ENCODE measurements at places on chromosomes 11 and 22.
A peak's percentile ranks its signal among the peaks of the same experiment; 100 is the strongest.

DNA sequence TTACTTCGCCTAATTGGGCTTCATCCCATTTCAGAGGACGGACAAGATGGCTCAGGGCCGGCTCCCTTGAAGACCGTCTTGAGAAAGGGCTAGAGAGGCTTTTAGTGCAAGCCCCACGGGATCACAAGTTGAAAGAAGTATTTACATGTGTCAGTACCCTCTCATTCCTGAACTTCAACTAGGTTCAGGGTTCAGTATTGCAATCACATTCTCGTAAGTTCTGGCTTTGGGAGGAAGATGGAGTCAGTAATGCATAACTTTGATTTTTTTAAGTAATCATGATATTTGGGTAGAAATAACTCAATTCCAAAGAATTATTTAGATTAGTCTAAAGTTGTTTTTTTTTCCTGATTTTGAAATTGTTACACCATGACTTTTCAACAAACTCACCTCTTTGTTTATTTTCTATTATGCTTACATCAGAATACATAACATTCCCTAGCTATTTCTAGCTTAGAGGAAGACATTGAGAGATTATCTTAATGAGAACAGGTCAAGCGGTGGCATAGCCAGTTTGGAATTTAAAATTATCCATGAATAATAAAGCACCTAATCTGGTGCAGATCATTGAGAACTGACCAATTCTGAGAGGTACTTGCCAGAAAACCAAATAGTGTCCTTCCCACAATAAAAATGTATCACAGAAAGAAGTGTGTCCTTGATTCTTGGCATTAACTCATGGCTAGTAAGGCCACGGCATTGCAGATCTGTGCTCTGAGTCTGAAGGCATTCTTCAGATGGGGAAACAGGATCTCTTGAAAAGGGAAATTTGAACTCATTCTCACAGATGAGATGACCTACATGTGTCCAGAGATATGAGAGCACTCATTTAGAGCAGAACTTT, 92.1 kb upstream of the BLID start:
- DNase-seq: no peak

DNA sequence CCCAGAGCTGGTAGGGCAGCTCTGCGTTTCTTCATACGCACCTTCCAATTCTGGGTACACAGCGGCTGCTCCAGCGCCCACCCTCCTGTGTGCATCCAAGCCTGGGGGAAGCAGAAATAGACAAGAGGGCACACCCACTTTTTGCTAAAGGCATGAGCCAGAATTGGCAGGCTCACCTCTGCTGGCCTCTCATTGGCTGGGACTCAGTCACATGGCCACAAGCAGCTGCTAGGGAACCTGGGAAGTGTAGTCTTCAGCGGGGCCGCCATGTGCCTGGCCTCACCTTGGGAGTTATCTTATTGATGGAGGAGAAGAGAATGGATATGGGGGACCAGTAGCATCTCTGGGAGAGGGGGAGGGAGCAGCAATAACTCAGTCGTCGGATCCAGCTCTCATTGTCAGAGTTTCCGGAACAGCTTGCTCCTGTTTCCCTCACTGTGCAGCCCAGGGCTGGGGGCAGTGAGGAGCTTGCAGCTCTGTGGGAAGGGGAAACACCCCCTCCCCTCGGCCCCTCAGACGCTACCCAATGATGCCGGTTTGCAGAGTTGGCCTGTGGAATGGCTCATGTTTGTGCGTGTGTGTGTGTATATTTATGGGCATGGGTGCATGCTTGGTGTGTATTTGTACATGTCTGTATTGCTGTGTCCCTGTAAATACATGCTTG, 11.8 kb upstream of the MIEF1 start:
- DNase-seq: no peak

GRCh38 chr11:6505577-6506240, 8.6 kb downstream of the DNHD1 start:
- DNase-seq: no peak

DNA sequence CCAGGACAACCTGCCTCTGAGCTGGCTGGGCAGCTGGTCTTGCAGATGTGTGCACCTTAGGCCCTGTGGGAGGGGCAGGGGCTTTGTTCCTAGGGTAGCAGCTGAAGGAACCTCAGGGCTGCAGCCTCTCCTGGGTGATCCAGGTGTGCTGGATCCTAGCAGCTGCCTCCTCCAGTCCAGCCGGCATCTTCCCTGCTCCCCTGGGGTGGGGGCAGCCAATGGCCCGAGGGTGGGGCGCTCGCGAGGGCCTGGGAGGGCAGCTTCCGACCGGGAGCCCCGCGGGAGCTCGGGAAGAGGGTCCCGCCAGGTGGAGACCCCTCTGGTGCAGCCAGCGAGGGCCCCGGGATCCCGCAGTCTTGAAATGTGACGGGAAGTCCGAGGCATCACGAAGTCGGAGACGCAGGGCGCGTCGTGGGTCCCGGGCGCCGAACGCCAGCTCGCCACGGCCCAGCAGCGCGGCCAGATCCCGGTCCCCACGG, 1.7 kb downstream of the IFITM1 start:
- no peak for DNase-seq

DNA sequence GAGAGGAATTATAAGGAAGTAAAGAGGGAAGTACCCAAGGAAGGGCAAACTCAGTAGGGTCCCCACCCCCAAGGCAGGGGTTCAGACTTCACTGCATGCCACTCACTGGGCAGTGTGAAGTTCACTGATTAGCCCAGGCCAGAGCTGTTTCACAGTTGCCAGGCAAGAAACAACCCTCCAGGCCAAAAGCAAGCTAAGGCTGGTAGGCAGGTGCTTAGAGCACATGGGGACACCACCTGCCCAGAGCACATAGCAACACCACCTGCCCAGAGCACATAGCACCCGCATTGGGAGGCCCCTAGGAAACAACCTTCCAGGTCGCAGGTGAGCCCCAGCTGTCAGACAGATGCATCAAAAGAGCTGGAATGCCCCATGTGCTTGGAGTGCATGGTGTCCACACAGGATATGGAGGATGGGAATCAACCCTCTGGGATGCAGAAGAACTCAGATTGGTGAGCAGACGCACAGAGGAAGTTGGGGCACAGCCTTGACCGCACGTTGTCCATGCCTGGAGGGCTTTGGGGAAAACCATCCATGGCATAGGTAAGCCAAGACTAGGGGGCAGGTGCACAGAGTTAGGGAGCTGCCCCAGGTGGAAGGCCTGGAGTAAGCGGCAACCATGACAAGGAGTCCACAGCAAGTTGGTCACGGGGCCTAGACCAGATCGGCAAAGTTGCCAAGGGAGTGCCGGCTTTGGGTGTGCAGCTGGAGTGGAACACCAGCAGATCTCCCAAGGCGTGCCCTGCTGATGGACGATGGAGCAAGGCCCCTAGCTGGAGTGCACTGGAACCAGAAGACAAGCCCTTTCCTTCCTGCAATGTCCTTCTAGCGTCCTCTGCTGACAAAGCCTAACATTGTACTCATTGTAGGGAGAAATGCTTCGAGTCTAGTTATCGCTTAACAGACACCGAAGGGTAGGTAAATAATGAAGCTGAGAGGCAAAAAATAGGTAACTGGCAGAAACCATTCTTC, 7.8 kb upstream of the TMEM216 start:
- no peak for DNase-seq

DNA sequence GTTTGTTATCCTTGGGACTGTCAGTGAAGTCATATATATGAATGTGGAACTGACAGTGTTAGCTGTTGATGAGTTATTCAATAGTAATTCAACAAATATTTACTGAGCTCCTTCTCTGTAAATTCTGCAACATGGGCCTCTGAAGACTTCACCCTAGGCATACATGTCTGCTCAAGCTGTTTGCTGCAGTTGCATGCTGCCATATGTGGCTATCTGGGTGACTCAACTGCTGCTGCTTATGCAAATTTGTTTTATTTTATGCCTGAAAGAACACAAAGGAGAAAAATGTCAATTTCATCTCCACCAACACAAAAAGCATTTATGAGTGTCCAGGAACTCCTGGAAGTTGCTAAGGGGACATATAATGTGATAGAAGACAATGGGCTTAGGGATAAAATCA, 417.6 kb downstream of the AASDHPPT start:
- no peak for DNase-seq

- no peak for DNase-seq
Observed at GRCh38 chr22:17598318-17598717, 30.2 kb downstream of the ATP6V1E1 start.

DNA sequence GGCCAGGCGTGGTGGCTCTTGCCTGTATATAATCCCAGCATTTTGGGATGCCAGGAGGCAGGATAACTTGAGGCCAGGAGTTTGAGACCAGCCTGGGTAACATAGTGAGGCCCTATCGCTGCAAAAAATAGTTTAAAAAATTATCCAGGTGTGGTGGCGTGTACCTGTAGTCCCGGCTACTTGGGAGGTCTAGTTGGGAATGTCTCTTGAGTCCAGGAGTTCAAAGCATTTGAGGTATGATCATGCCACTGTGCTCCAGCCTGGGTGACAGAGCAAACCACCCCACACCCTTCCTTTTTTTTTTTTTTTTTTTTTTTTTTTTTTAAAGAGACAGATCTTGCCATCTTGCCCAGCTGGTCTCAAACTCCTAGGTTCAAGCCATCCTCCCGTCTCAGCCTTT, 16.8 kb downstream of the CBL start:
- no peak for DNase-seq

- DNase-seq: no peak
Observed at GRCh38 chr11:72856551-72857345, 42.5 kb downstream of the ATG16L2 start.

GRCh38 chr11:32297611-32298011, 137.7 kb downstream of the WT1 start:
- DNase-seq: peak; percentile 61

DNA sequence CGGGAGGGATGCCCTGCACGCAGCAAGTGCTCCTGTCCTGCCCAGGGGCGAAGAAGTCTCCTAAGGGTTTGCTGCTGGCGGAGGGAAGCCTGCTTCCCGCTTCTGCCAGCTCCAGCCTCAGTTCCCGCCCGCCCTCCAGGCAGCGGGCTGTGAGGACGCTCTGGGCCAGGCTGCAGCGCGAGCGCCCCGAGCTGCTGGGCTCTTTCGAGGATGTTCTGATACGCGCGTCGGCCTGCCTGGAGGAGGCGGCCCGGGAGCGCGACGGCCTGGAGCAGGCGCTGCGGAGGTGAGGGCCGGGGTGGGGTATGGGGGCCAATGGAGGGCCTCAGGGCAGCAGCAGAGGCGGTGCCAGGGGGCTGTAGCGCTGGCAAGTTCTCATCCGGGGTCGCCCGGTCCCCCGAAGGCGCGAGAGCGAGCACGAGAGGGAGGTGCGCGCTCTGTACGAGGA, 2.2 kb downstream of the CRACR2B start:
- no peak for DNase-seq

GRCh38 chr11:61297746-61298145, 2.6 kb upstream of the VWCE start:
- no peak for DNase-seq

DNA sequence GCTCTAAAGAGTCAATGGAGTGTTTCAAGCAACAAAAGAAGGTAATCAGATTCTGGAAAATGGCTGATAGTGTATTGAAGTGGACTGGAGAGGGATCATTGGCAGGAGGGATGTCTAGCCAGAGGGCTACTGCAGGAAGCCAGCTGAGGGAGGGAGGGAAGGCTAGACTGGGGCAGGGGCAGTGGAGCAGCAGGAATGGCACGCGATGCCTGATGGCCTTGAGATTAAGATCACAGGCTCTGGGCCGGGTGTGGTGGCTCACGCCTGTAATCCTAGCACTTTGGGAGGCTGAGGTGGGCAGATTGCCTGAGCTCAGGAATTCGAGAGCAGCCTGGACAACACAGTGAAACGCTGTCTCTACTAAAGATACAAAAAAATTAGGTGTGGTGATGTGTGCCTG, 47.5 kb upstream of the PRDM11 start:
- DNase-seq: no peak

DNA sequence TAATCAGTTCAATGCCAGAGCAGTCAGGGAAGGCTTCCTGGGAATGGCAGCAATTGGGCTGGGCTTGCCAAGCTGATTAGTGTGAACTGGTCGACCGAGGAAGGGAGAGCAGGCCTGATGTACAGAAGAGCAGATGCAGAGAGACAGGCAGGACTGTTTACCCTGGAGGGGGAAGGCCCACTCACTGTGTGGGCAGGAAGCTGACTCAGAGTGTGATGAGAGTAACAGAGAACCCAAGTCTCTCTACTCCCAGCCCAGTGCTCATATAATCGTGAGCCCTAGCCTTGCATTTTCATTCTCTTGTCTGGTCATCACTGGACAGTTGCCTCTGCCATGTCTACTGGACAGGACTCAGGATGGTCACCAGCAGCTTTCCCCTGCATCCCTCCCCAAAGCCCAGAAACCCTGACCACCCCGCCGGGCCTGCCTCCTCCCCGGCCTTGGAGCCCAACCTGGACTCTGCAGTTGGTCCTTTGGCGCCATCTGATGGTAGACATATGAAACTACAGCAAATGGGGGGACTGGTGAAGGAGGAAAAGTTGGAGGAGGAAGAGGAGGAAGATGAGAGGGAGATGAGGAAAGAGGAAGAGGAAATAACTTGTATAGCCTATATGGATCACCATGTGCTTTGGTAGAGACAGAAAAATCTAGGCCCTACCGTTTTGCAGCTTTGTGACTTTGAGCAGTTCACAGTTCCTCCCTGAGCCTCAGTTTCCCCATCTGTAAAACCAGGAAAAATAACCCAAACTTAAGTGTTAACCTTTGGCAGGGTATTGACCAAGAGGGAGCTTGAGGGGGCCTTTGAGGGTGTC, 43.4 kb upstream of the PRDM11 start:
- no peak for DNase-seq

DNA sequence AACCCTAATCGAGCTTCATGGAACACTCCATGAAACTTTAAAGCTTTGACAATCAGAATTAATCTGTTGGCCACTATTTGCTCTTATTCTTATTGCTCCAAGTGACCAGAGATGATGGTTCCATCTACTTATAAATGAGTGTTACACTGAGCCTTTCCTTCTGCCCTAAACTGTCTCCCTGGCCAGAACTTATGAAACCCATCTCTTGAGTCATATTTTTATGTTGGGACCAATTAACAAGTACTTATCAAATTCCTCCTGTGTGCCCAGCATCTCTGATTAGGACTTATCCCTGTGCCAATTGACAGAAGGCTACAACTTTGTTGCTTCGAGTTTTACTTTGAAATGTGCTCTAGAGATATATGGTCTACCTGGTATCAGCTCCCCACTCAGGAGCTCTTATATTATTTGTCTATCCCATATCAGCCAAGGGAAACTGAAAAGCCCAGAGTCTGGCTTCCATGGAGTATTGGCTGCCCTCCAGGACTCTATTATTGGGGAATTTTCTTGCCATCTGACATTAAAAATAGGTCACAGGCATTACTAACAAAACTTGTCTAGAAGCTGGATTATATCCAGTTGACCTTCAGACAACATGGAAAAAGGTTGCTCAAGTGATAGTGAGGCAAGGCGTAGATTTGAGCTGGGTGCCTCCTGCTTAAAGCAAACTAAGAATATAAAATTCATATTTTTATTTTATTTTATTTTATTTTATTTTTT, 8.8 kb downstream of the KREMEN1 start:
- no peak for DNase-seq

DNA sequence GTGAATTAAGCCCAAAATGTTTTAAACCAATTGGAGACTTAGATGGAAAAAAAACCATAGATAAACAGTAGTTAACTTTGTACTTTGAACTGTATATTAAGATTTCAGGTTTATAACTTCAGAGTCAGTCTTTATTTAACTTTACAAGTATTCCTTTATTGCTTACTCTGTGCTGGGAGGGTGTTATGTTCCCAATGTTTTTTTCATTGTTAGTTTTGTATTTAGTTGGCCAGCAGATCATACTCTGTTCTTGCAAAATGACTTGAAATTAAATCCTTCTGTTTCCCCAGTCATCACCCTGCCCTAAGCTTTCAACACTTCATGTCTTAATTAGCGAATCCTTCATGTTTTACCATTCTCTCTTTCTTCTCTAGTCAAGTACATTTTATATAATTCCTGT, 25.3 kb downstream of the SIK2 start:
- no peak for DNase-seq

Data from urinary bladder (tissue), 4 donors.